ENCODE measurements at places on chromosomes 7 and 10.

- DNase-seq: no peak
Observed at GRCh38 chr7:25319707-25320106, 91.4 kb upstream of the NPVF start.

DNA sequence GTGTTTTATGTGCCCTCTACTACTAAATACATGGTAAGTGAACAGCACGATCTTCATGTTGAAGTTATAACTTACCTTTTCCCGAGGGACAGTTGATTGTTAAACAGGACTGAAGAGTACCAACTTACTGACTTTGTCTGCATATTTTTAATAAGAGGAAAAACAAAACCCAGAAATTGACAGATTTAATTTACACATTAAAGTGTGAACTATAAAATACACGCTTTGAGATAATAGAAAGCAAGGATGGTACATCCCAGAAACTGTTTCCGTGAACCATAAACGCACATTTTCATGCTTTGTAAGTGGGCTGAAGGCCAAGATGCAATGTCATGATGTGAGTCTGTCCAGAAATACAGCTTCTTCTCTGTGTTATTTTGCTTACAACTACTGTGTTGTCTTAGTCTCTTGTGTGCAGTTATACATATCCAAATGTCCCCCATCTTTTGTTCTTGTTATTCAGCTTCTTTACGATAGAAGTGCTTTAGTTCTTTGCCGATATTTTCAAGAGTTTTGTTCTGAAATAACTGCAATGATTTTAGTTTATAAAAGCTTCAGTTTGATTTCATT, 190.1 kb downstream of the MLLT10 start:
- DNase-seq: no peak

- no peak for DNase-seq
Observed at GRCh38 chr10:43344051-43344450, 27.4 kb upstream of the FXYD4 start.

DNA sequence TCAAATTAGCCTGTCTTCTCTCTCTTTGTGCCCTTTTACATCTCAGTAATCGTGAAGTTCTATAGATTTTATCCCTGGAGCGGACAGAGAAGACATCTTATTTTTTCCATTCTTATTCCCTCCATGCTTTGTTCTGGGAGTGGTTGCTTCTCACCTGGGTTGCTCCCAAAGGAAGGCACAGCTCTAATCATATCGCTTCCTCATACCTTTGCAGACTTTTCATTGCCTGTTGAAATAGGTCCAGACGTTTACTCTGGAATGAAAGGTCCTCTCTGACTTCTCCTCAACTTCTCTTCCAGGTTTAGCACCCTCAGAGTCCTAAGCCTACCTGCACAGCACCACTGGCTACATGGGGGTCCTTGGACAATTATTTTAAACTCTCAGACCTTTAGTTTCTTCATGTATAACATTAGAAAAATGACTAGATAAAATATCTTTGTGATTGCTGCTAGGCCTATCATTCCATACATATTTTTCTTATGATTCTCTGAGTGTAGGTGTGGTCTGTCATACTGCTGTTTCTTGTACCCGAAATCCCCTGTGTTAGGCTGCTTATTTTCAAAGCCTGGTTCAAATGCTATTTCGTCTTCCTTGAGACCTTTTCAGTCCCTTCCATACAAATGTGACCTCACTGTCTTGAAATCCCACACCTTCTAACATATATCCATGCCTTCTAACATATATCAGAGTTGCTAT, 418.1 kb downstream of the GFRA1 start:
- no peak for DNase-seq

- no peak for DNase-seq
Observed at GRCh38 chr10:109450702-109451101, 472.6 kb downstream of the XPNPEP1 start.

DNA sequence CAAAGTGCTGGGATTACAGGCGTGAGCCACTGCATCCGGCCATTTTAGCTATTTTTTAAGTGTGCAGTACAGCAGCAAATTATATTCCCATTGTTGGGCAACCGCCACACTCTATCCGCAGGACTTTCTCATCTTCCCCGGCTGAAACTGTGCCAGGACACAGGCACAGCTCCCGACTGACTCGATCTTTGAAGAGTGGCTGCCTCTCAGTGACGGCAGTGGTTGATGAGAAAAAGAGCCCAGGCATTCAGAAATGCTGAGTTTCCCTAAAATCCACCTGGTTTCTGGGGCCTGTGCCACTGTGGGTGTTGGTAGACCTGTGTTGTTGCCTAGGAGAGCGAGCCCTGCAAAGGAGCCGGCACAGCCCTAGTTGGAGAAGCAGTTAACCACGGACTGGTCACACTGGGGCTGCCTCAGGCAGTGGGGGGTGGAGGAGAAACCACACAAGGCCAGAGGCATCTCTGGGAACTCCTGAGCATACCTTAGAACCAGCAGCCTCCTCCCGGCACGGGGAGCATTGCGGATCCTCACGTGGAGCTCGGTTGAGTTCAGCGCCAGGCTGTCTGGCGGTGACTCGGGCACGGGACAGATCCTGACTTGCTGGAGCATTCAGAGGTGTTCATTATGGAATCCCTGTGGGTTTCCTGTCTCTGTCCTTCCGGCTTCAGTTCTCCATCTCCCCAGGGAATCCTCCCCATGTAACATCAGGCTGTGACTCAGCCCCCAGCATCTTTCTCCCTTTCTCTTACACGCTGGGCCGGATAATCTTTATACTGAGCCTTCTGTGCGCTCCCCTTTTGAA, 16.2 kb downstream of the PFKFB3 start:
- no peak for DNase-seq

DNA sequence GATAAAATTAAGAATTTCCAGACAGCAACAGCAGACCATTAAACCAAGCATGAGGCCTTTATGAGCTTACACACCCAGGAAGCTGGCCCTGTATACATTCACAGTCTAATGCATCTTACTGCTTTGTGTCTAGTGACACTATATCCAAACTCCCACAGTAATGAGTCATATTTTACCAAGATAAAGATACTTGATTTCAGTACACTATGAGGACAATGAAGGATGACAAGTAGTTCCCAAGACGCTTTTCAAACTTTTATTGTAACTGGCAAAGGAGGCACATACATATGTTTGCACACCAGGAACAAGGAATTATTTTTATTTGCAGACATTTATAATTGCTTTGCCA, 148.0 kb downstream of the TSPAN12 start:
- DNase-seq: no peak

DNA sequence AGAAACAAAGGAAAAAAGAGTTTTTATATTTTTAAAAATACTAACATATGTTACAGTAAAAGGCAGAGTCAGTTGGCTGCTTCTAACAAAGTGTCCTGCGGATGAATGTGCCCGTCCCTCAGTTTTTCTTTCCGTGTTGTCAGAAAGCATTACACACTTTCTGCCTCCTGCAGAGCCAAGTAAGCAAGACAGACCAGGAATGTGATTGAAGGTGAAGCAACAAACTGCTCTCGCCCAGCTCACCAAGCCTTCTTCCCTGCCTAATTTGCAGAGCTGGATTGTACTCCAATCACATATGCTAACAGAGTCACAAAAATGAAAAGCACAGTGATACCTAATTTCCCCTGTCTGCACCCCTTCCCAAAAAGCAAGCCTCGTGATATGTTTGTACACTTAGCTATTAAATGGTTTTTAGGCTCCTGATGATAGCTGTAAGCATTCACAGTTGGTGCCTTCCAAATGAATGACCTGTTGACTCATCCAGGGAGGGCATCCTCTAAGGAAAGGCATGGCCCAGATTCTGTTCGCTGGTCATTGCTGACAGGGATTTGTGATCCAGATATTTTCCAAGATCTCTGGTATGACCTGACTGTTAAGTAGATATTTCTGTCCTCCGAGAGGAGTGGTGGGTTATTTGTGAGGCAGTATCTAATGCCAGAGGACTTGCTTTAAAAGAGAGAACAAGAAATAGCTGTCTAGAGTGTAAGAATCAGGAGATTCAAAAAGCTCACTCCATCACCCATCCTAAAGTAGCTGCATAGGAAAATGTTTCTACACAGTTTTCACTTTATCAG, 187.3 kb upstream of the PLXDC2 start:
- no peak for DNase-seq
